ENCODE measurements at places on chromosomes 13 and 19.

GRCh38 chr19:1018932-1019615, 1.8 kb downstream of the TMEM259 start:
- DNase-seq: no peak

- DNase-seq: no peak
Observed at GRCh38 chr13:65011378-65011777, 2218.8 kb downstream of the PCDH9 start.

GRCh38 chr13:109698779-109699178, 87.6 kb downstream of the IRS2 start:
- DNase-seq: no peak

DNA sequence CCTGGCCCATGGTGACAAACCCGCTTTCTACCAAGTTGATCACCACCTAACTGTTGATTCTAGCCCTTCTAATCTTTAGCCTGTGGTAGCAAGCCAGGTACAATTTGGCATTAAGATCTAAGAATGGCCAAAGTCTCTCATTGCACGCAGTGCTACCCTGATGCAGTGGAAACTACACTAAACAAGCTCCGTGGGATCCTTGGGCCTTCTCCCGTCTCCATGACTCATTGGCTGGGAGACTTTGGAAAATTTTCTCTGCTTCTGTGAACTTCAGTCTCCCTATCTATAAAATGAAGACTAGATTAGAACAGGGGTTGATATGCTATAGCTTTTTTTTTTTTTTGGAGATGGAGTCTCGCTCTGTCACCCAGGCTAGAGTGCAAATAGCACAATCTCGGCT, 223.0 kb downstream of the TSHZ3 start:
- DNase-seq: no peak

GRCh38 chr19:21317821-21318220, 11.4 kb downstream of the ZNF708 start:
- DNase-seq: no peak

DNA sequence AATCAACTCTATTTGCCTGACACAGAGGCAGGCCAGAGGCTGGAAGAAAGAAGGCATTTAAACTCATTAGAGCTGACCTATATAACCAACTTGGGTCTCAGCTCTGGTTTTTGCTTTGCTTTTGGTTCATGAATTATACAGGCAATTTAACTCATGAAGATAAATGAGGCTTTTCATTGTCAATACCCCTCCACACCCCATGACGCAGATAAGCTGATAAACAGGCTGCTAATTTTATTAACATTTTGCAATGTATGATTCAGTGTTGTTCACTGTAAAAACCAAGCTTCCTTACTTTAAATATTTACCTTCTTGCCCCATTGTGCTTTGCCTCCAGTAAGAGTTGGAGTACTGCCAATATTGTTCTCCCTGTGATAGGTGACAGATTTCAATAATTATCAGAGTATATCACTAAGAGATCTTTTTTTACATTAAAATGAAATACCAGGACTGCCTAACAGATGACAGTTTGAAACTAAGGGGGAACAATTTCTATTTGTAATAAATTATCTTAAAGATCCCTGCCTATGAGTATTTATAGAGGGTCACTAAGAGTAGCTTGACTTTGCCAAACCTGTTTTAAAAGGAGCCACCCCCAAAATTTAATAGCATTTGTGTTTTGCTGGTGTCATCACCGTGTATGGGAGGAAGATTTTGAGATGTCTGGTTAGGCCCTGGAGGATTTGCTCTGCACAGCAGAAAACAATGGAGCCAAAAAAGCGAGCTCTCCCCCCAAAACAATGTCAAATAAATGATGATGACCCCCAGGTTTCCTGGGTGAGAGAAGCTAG, 472.7 kb upstream of the NBEA start:
- peak; percentile 51 for DNase-seq

DNA sequence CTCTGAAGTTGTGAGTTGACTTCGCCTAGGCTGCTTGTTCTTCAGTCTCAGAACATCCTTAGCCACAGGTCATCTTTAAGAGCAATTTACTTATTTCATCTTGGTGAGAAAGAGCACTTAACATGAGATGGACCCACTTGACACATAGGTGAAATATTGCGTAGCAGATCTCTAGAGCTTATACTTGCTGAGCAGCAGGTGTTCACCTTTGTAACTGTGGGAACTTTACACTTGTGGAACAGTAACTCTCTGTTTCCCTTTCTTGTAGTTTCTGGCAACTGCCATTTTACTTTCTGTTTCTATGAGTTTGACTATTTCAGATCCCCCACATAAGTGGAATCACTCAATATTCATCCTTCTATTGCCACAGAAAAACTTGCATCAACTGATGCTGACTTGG, 95.7 kb downstream of the SLC10A2 start:
- DNase-seq: no peak

- no peak for DNase-seq
Observed at GRCh38 chr13:31204592-31204991, 4.8 kb downstream of the B3GLCT start.

GRCh38 chr19:15666883-15667282, 6.0 kb upstream of the CYP4F12 start:
- no peak for DNase-seq

- DNase-seq: no peak
Observed at GRCh38 chr13:75877071-75877470, 240.9 kb downstream of the LMO7 start.

GRCh38 chr19:14106840-14107239, 10.7 kb downstream of the PRKACA start:
- DNase-seq: no peak

- DNase-seq: no peak
Observed at GRCh38 chr19:45969676-45970075, 4.0 kb downstream of the NOVA2 start.

DNA sequence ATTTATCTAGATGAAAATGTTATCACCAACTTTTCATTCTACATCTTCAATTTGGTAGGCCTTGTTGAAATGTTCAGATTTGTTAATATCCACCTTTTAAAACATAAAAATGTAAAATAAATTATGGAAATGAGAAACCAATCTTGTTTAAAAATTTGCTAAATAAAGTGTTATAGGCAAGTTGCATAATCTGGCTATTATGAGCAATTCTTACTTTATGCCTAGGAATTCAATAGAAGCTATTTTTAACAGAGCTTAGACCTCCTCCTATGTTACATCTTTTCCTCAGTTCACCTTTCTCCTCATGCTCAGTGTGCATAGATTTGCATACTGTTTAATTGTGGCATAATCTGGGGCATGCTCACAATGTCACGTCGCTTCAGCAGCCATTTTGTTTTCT, 87.9 kb upstream of the POSTN start:
- DNase-seq: no peak

DNA sequence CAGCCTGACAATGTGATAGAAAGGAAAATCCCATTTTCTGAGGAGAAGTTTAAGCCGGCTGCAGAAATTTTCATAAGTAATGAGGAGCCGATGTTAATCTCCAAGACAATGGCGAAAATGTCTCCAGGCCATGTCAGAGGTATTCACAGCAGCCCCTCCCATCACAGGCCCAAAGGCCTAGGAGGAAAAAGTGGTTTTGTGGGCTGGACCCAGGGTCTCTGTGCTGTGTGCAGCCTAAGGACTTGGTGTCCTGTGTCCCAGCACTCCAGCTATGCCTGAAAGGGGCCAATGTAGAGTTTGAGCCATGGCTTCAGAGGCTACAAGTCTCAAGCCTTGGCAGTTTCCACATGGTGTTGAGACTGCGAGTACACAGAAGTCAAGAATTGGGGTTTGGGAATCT, 32.9 kb upstream of the GPC6 start:
- DNase-seq: no peak

DNA sequence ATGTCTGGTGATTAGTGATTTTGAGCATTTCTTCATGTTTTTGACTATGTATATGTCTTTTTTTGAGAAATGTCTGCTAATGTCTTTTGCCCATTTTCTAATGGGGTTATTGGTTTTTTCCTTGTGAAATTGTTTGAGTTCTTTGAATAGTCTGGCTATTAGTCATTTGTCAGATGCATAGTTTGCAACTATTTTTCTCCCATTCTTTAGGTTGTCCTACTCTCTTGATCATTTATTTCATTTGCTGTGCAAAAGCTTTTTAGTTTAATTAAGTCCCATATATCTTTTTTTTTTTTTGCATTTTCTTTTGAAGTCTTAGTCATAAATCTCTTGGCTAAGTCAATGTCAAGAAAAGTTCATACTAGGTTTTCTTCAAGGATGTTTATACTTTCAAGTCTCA, 449.8 kb downstream of the DACH1 start:
- no peak for DNase-seq

- DNase-seq: no peak
Observed at GRCh38 chr19:39953915-39954314, 17.1 kb upstream of the PSMC4 start.

- no peak for DNase-seq
Observed at GRCh38 chr19:54262066-54262465, 5.0 kb upstream of the LILRB5 start.

DNA sequence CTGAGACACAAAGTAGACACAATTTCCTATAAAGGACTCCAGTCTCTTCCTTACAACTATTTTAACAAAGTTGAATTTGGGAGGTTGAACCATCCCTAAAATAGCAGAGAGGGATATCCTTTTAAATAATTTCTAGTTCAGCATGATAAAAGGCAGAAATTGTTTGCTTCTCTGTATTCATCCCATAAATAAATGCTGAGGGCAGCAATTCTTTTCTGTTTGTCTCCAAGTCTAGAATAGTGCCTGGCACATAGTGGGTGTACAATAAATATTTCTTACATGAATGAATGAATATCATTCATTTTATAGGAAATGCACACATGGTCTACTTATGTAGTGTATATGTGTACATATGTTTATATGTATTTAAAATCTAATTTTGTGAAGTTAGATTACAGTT, 12.3 kb downstream of the COL4A1 start:
- DNase-seq: no peak

GRCh38 chr19:34759218-34759917, 13.6 kb downstream of the ZNF599 start:
- DNase-seq: no peak

DNA sequence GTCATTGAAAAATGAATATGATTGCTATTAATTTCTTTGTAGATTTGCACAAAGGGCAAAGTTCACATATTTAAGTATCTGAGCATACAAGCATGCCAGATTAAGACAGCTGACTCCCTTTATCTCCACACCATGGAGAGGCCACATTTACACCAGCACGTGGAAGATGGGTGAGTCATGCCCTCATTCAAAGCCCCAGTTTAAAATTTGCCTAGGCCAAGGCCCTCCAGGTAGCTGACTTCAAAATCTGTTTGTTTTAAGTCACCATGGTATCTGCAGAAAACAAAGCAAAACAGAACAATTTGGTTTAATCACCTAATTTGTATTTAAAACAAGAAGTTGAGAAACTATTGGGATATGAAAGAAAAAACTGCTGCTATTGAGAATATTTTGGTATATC, 109.2 kb downstream of the ESD start:
- DNase-seq: no peak

- DNase-seq: no peak
Observed at GRCh38 chr19:12482509-12482886, 2.1 kb downstream of the ZNF709 start.

GRCh38 chr19:53365134-53365898, at the start of gene ZNF525:
TSS of gene ZNF525 (plus strand) at chr19:53365705. CDS start at chr19:53372282, 6,577 bp downstream.
- DNase-seq: peak; percentile 59

- DNase-seq: peak; percentile 7
Observed at GRCh38 chr13:26198116-26198515, 24.0 kb downstream of the RNF6 start.

DNA sequence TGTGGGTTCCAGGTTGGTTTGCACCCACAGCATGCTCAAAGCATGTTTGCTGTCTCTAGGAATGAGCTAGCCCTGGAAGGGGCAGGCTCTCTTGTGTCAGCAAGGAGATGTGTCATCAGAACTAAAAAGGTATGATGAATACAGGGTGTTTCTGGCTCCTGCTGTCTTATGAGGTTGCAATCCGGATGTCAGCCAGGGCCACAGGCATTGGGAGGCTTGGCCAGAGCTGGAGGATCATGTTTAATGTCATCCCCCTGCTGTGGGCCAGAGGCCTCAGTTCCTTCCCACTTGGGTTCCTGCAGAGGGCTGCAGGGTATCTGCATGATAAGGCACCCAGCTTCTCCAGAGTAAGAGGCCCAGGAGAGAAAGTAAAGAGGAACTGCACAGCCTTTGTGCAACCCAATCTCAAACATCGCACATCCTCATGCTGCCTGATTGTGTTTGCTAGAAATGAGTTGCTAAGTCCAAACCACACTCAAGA, 193.6 kb downstream of the COL4A1 start:
- DNase-seq: no peak

- no peak for DNase-seq
Observed at GRCh38 chr13:72246396-72246795, 379.4 kb upstream of the DACH1 start.

- DNase-seq: no peak
Observed at GRCh38 chr13:77544758-77545338, 9.3 kb downstream of the SCEL start.

- no peak for DNase-seq
Observed at GRCh38 chr13:58989556-58989955, 1174.2 kb downstream of the DIAPH3 start.

GRCh38 chr13:108755083-108755482, 125.7 kb downstream of the MYO16 start:
- no peak for DNase-seq

GRCh38 chr19:6458695-6459261, 814 bp downstream of the SLC25A23 start:
- DNase-seq: no peak

GRCh38 chr19:35099155-35099896, 16.3 kb upstream of the FXYD3 start:
- no peak for DNase-seq

GRCh38 chr13:43143591-43143990, 120.2 kb downstream of the DNAJC15 start:
- DNase-seq: no peak

Data from NCI-H1092 treated with DMSO at 0.1 percent for 48 hours (cell line).